CD4-positive, alpha-beta T cell treated with Interleukin-2 at 100 ng/mL for 4 hours (primary cell): ENCODE measurements at places on chromosomes 16 and 17.
A peak's percentile ranks its signal among the peaks of the same experiment; 100 is the strongest.

- no peak for DNase-seq
Measured at GRCh38 chr17:13200671-13201070, 182.8 kb upstream of the ELAC2 start.

GRCh38 chr17:70829876-70830275, 660.5 kb downstream of the KCNJ2 start:
- DNase-seq = no peak

GRCh38 chr17:29766796-29767327, 144.2 kb upstream of the CORO6 start:
- DNase-seq = no peak

DNA sequence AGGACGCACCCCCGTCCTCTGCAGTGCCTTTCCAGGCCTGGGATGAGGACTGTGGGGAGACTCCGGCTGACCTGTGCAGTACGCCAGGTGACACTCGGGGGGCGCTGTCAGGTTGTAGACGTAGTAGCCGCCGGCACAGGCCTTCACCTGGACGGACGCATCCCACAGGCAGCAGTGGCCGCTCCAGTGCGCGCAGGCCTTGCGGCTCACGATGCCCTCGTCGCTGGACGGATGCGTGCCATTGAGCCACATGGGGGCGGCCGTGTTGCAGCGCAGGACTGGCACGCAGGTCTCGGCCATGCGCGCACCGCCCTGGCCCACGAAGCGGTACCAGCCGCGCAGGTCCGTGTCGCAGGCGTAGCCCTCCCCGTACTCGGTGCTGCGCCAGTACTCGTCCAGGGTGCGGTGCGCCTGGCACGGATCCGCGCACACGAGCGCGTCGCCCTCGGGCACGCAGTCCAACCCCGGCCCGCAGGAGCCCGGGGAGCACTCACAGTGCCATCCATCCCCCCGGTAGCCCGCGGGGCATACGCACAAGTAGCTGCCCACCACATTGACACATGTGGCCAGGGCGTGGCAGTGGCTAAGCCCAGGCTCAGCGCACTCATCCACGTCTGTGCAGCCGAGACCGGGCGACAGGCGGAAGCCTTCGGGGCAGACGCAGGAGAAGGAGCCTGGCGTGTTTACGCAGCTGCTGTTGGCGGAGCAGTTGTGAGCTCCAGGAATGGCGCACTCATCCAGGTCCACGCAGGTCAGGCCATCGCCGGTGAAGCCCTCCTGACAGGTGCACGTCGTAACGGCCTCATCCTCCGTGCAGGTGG, 3.9 kb downstream of the UMOD start:
- DNase-seq = no peak

- no peak for DNase-seq
Measured at GRCh38 chr16:65668064-65668595, 546.3 kb upstream of the CDH11 start.

GRCh38 chr16:80569440-80570105, 28.8 kb downstream of the DYNLRB2 start:
- DNase-seq = peak; percentile 76

DNA sequence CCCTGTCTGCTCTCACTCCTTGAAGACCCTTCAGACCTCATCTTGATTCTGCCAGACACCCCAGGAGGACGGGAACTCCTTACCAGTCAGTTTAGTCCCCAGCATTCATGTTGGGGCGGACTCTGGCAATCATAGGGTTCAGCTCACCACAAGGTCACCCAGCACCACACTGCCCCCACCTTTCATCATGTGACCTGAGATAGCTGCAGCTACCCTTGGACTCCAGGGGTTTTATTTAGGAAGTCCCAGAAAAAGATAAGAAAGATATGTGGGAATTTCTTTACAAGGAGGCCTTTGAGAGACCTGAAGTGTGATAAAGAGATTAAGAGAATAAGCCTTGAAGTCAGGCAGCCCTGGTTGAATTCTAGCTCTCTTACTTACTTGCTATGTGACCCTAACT, 59.8 kb upstream of the NLK start:
- no peak for DNase-seq

DNA sequence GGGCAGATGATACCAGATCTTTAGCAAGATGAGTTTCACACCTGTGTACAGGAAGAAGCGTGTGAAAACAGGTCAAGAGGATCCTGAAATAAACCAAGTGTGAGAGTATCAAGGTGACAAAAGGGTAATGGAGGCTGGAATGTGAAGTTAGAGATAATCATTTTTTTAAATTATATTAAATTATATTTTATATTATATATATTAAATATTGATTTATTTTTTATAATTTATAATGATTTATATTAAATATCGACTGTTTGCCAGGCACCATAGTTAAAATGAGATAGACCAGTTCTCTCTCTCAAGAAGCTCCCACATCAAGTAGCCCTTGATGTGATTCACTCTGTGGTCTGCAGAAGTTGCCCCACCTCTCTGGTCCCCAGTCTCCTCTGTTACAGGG, 360.2 kb upstream of the HSBP1 start:
- DNase-seq = no peak

GRCh38 chr16:79209308-79209707, 391.2 kb downstream of the MAF start:
- no peak for DNase-seq

GRCh38 chr16:12573300-12573699, 230.4 kb downstream of the CPPED1 start:
- no peak for DNase-seq

DNA sequence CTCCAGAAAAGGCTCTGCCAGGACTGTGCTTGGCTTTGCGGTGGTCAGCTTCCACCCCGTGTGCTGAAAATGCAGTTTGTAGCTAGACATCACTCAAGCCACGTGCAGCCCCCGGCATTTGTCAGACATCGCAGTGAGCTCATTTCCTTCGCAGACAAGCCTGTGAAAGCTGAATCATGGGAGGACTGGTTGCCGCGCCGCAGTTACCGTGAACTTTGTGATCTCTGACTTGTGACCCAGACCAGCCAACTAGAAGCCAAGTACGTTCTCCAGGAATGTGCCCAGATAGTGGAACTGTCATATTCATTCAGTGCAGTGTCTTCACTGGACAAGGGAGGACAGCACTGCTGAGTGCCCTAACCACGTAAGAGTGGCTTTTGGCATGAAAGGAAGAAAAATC, 58.1 kb downstream of the NDE1 start:
- no peak for DNase-seq

- DNase-seq = peak; percentile 39
Measured at GRCh38 chr17:82272495-82273326, 789 bp downstream of the CSNK1D start.

- DNase-seq = no peak
Measured at GRCh38 chr17:41416479-41416878, 7.9 kb downstream of the KRT37 start.

GRCh38 chr17:33387406-33387805, 94.3 kb upstream of the ASIC2 start:
- DNase-seq = no peak

GRCh38 chr17:70021726-70022125, 53.3 kb upstream of the KCNJ16 start:
- no peak for DNase-seq

GRCh38 chr17:39808409-39808997, 55.6 kb downstream of the IKZF3 start:
- no peak for DNase-seq

DNA sequence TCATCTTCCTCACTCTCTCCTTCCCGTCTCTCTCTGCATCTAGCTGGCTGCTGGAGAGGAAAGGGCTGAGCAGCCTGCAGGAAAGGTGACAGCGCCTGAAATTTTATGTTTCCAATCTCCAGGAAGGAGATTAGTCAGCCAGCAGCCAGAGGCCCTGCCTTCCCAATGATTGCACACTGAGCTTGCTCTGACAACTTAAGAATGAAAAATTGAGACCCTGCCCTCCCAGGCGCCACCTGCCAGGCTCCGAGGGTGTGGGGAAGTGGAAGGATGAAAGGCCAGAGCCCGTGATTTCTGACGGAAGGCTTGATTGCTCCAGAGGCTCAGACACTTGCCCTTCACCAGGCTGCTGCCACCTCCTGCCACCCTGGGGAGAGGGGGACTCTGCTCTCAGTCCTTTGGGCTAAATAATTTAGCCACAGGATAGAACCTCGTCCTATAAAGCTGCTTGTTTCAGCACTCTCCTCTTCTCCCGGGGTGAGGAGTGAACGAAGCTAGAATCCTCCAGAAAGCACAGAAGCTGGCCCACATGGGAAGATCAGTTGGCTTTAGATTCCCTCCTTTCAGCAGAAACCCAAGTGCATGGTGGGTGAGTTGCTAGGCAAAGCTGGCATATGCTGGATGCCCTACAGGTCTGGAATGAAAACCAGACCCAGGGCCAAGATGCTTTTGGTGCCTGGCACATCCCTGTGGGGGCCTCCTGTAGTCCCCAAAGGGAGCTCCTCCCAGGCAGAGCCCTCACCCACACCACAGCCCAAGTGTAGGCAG, 33.5 kb downstream of the GRIN2C start:
- DNase-seq = no peak

DNA sequence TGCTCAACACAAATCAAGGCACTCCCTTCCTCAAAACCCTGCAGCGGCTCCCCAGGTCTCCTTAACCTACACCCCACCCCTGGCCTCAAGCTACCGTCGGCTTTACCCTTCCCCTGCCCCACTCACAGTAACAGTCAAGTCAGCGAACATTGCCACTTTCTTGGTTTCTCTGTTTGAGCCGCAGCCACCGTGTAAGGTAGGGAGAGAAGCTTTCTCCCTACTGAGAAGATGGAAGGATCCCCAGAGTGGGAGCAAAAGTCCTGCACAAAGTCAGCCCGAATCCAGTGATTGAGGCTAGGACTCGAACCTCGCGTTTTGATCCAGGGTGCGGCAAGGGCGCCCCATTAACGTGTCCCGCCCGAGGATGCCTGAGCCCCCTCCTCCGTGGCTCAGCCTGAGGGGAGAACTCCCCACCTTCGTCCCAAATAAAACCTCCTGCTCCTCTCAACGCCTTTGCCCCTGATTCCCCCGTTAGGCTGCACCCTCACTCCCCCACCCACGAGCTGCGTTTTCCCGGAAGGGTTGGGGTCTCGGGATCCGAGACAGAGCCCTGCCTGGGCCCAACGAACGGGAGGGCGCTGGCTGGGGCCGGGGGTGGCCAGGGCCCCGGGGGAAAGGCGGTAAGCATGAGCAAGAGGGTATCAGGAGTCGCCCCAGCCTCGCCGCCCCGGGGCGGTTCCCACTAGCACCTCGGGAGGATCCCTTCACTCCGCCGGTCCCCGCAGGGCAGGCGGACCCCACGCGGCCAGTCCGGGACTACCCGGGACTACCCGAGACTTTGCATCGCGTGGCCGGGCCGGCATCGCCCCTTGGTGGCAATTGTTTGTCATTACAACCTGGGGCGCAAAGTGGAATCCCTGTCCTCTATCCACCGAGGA, 9.9 kb upstream of the NAGS start:
- peak; percentile 65 for DNase-seq

DNA sequence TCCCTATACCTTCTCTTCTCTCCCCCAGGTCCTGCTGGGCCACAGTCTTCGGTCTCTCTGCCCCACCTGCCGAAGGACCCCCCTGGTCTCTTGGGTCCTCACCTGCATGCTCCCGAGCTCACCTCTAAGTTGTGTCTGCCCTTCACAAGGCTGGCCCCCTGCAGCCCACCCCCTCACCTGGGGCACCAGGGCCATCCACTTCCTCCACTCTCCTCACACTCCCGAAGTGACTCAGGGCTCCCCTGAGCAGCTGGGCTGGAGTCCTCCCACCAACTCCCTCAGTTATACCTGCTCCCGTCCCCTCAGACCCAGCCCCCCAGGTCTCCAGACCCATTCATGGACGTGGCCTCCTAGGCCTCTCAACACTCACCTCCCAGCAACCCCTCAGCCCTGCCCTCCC, 822.0 kb downstream of the KCNJ18 start:
- no peak for DNase-seq

GRCh38 chr16:12124742-12125141, 148.2 kb downstream of the SNX29 start:
- DNase-seq = no peak

GRCh38 chr17:78903101-78903779, at the start of gene CEP295NL:
CEP295NL (minus strand) TSS chr17:78903201; CDS start chr17:78901828, 1,373 bp downstream.
- no peak for DNase-seq

- no peak for DNase-seq
Measured at GRCh38 chr17:69796078-69796477, 278.9 kb upstream of the KCNJ16 start.

DNA sequence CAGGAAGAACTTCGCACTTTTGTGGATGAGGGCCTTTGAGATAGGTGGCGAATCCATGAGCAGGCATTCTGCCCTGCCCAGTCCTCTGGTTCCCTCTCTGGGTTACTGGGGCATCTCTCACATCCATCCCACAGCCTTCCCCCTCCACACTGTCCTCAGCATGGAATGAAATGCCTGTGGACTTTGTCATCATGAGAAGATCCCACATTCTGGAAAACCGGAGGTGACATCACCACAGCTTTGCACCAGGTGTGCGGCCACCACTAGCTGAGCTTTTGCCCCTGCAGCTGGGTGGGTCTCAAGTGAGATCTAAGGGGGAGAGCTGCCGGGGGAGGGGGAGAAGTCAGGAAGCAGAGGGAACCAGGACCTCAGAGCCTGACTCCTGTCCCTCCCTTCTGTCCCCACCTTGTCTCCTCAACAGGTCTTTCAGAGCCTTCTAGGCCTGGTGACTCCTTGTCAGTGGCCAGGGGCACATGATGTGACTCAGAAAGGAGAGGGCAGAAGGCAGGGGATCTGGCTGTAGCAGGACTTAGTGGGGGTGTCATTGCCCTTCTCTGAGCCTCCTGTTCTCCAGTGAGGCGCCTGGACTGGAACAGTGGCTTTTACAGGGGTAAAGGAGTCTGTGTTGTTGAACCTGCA, 40.0 kb upstream of the DLX4 start:
- no peak for DNase-seq

- no peak for DNase-seq
Measured at GRCh38 chr16:26665166-26665939, 401.4 kb upstream of the C16orf82 start.

- DNase-seq = peak; percentile 37
Measured at GRCh38 chr17:1484676-1485422, 7.6 kb downstream of the MYO1C start.

DNA sequence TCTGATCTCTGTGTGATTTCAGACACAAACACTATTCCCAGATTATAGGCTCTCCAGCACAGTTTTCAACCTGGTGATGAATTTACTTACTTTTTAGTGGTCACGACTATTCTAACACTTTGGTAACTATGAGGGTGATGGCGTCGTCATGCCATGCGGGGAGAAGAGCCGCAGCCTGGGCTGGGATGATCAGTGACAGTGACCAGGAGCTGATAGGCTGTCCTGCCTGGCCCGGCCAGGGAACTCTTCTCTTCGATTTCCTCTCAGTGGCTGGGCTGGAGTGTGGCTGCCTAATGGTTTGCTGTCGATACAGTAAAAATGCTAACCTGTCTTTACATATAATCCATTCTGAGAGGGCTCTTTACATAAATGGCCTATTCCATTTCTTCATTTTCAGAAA, 113.1 kb downstream of the IRX3 start:
- DNase-seq = no peak

- no peak for DNase-seq
Measured at GRCh38 chr17:12996357-12996756, 21.5 kb downstream of the ELAC2 start.

GRCh38 chr17:62916684-62917571, 49.1 kb upstream of the TANC2 start:
- DNase-seq = no peak

GRCh38 chr17:31318851-31319661, 2.4 kb downstream of the EVI2A start:
- peak; percentile 43 for DNase-seq
